ENCODE measurements at places on chromosomes 5 and 9.

DNA sequence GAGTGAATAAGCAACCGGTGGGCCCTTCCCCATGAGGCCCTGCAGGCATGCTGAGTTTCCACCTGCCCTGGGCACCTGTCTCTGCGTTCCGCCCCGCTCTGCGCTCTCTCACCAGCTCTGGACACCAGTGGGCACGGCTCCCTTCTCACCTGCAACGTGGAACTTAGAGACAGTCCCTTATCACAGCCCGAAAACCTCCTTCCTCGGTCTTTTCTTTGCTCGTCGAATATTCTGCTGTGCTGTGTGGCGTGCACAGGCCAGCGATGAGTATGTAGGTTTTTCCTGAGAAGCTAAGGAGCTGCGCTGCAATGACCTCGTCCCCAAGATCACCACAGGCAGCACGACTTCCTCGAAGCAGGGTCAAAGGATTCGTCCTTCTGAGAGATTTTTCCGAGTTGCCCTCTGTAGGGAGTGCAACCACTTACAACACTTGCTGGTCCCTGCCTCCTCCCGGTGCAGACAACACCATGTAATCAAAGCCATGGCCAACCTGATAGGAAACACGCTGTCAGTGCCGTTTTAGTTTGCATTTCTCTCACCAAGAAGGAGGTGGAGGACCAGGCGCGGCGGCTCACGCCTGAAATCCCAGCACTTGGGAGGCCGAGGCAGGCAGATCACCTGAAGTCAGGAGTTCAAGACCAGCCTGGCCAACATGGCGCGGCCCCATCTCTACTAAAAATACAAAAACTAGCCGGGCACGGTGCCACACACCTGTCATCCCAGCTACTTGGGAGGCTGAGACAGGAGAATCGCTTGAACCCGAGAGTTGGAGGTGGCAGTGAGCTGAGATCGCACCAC lies 27.2 kb upstream of the NOTCH1 start:
- no peak for DNase-seq

GRCh38 chr9:86549401-86549811 lies 195.2 kb upstream of the TUT7 start:
- DNase-seq = no peak

DNA sequence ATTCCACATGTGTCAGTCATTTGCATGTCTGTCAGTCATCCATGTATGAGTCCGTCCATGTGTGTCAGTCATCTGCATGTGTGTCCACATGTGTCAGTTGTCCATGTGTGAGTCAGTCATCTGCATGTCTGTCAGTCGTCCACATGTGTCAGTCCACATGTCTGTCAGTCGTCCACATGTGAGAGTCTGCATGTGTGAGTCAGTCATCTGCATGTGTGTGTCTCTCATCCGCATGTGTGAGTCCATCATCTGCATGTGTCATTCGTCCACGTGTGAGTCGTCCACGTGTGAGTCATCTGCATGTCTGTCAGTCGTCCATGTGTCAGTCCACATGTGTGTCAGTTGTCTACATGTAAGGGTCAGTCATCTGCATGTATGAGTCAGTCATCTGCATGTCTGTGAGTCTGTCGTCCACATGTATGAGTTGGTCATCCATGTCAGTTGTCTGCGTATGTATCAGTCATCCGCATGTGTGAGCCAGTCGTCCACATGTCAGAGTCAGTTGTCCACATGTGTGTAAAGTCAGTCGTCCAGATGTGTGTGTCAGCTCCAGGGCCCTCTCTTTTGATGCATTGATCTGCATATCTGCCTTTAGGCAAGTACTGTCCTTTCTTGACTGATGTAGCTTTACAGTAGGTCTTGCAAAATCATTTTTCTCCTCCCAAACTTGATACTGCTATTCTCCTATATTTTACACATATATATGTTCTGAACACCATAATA lies 72.5 kb upstream of the CACNA1B start:
- DNase-seq = no peak

GRCh38 chr5:143304836-143305475 lies 98.5 kb downstream of the NR3C1 start:
- no peak for DNase-seq

- no peak for DNase-seq
Observed at GRCh38 chr9:132074736-132075135, 4.9 kb downstream of the MED27 start.
